Right lobe of liver (tissue), 6 donors: ENCODE measurements at places on chromosomes 2 and 18. TPM values are rescaled to one million over a fixed set of nuclear protein-coding genes. Genes with fewer than 3 reads are reported as not detected.

DNA sequence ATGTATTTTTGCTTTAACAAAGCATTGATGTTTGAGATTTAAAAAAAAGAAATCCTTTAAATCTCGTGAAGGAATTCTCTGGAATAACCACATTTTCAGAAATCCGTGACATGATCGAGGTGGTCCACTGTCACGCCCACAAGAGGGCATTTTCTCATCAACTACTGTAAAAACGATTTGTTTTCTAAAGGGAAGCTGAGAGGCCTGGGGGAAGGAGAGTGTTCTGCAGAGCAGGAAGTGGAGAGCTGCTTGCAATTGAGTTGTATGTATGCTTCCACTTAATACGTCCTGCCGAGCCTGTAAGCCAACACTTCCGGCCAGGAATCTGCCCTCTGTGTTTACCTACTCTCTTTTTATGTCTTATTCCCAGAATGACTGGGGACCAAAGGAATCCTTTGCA lies 19.4 kb downstream of the KLHL29 start:
- peak; percentile 33 for DNase-seq

- no peak for DNase-seq
These were observed 5.1 kb downstream of the SULT1C3 start for GRCh38 chr2:108244667-108245414.

- no peak for DNase-seq
These were observed 507.8 kb downstream of the FBXO15 start for GRCh38 chr18:73639788-73640187.

Gene NEURL3
- 2.2 TPM for total RNA-seq

- DNase-seq = no peak
These were observed 115.7 kb downstream of the ACKR3 start for GRCh38 chr2:236685361-236685760.

DNA sequence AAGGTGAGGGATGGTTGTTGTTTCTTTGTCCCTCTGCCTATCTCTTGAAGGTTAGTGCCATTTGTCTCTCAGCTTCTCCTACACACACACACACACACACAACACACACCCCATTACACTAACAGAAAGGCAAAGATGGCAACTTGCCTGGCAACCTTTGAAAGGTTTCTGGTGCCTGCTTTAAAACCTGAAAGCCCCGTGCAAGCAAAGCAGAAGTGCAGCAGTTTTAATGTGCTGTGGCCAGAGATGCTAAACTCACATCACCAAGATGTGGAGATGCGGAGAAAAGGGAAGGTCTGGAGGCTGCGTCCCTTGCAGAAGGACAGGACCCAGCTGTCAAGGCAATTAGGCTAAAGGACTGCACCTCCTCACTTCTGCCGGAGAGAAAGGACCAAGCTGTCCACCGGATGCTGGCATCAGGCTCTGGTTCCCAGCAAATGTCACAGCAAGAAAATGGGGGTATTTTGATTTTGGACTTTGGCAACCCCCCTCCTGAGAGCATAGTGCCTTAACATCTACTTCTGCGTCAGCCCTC lies 196.4 kb downstream of the ARL4C start:
- DNase-seq = no peak

DNA sequence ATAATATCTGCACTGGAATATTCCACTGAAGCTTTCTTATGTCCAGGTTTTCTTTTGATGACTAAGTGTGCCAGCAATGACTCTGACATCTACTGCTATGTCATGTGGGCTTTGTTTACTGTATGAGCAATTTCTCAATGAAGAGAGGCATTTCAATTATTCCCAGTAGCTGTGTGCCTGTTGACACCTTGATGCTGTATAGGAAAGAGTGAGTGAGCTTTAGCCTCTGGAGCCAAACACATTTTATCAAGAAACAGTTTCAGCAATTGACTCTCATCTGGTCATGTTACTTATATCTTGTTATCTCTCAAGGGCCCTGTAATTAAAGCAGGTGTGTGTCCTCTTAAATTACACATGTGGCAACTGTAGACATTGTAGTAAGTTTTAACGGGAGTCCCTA lies 493.2 kb upstream of the FANCL start:
- no peak for DNase-seq

- DNase-seq = no peak
These were observed 185.5 kb upstream of the FN1 start for GRCh38 chr2:215621381-215621780.

DNA sequence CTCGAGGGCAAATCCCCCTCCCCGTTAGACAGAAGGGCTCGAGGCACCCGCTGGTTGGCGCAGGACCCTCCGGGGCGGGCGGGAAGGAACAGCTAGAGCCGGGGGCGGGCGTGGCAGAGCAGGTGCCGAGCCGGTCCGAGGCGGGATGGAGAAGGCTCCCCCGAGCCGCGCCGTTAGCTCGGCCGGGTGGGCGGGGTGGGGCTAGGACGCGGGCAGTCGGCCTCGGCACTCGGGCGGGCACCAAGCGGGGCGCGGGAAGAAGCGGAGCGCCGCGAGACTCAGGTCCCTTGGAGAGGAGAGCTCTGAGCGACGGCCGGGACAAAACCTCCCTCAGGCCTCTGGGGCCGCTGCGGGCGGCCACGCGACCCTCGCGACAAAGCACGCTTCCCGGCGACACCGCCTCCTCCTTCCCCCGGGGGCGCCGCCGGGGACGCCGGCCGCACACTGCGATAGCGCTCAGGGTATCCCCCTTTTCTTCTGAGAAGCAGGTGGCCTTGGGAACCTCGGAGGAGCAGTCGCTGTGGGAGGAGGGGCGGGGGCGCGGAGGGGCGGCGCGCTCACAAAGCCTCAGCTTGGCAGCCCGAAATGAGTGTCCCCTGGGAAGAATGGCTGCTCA lies 721 bp downstream of the FHOD3 start:
- DNase-seq = no peak

DNA sequence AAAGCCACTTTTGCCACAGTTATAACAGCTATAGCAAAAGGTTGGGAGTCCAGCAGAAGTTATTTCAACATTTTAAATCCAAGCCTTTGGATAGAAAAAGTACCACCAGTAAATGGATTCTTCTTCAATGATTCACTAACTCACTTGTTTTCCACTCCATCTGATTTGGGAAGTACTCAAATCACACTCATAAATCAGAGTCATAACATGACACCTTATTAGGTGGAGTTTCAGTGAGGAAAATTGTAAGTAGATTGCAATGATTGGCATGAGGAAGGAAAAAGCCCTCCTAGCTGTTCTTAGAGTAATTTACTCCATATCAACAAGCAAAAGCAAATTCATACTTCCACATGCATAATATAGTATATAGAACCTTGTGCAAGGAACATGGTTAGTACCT lies 132.9 kb downstream of the NR4A2 start:
- no peak for DNase-seq

DNA sequence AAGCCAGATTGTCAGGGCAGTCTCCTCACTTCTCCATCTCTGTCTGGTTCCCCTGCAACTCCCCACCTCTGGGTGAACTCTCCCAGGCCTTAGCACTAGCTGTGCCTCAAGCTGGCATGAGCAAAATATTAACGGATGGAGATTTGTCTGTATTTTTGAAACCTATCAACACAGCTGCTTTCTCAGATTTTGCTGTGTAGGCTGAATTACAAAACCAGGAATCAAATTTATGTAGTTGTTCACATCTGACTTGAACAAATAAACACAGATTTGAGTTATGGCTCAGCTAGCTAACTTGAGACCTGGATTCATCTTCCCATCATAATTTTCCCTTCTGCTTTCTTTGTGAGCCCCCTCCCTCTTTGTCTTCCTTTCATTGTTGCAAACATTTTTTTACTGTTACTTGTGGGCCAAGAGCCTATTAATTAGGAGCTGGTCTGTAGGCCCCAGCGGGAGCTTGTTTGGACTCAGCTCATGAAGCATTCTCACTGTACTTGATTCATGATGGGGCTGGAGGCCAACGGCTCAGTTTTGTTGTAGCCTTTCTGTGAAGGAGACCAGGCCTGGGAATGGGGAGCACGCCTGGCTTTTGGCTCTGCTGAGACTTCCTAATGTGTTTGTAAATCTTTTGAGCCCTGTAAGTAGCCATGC lies 164.1 kb upstream of the GATA6 start:
- DNase-seq = no peak

Gene SH3BP4
- 24.0 TPM for total RNA-seq

DNA sequence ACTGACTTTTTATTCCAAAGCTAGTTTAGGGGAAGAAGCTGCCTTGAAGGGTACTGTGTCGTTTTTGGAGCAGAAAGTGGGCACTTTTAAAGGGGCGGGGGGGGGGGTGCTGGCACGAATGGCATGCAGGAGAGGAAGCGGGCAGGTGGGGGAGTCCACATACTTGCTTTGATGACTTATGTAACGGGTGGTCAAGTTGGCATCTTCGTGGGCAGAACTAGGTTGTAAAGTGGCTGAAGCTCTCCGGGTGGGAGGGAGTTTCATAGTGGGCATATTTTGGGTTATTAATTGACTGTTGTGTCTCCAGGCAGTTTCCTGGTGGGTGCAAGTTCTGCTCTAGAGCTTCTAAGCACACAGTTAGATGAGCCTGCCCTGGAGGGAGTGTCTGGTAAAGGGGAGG lies 19.9 kb downstream of the PCARE start:
- no peak for DNase-seq

Gene DSG4
- total RNA-seq = not detected

GRCh38 chr2:233063976-233064411 lies 3.9 kb downstream of the INPP5D start:
- peak; percentile 41 for DNase-seq

GRCh38 chr18:34358923-34359322 lies 134.2 kb upstream of the NOL4 start:
- DNase-seq = no peak

Gene EPB41L3
- total RNA-seq = 3.9 TPM

GRCh38 chr18:38369772-38370690 lies 804.4 kb upstream of the CELF4 start:
- no peak for DNase-seq

Gene PIEZO2
- total RNA-seq = 8.8 TPM

- no peak for DNase-seq
These were observed 882.6 kb downstream of the CPS1 start for GRCh38 chr2:211439011-211439410.

DNA sequence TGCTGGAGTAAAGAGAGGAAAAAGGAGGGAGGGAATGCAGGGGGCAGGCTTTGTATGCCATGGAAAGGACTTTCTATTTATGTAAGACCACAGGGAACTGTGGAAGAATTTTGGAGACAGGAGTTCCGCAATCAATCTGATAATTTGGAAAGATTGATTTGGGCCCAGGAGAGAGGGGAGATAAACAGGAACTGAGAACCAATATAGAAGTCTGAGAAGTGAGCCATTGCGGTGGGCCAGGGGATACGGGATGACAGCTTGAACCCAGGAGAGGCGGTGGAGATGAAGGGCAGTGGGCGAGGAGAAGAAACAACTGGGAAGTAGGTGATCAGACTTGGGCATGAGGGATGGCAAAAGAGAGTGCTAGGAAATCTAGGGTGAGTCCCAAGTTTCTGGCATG lies 23.7 kb downstream of the RASGRP3 start:
- no peak for DNase-seq

GRCh38 chr2:96987301-96987909 lies 1.0 kb upstream of the FAM178B start:
- no peak for DNase-seq

DNA sequence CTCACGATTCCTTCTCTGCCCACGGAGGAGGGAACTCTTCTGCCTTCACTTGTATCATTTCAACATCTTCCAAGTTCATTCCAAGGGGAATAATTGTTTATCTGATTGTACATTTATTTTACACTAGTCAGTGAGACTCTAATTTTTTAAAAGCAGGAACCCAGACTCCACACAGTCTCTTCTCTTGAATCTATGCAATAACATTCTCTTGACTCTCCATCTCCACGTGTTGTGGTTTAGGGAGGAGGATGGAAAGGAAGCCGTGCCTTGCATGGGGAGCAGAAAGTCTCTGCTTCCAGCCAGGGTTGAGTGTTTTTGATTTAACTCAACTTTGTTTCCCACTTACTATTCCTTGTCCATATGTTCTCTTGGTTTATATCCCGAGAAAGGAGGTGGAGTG lies 131.1 kb upstream of the RIOK3 start:
- no peak for DNase-seq

DNA sequence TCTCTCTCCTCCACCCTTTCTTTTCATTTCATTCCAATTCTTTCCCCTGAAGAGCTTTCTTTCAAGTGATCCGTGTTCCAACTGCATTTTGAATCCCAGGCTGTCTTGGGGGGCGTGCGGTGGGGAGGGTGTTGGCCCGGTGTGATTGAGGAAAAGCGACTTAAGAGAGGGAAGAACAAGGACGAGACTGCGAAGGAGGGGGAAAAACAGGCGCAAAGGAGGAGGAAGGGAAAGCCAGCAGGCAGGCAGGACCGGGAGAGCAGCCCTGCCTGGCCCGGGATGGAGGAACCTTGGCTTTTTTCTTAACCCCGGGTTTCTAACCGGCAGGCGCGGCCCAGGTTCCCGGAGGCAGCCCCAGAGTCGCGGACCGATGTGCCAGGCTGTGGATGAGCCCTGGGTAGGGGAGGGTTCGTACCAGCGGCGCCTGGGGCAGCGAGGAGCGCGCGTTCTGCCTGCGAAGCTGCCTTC lies 1.3 kb downstream of the ADCYAP1 start:
- DNase-seq = no peak
